ENCODE measurements at places on chromosomes 11 and 22. TPM values are rescaled to one million over a fixed set of nuclear protein-coding genes. Genes with fewer than 3 reads are reported as not detected.

Gene SPDYC
- not detected for total RNA-seq

Gene MEI1
- not detected for total RNA-seq

Gene CBLIF
- not detected for total RNA-seq

Gene VPREB1
- not detected for total RNA-seq

Gene SAA2
- 0.31 TPM for total RNA-seq

Gene TPH1
- total RNA-seq = 0.02 TPM

Gene OR5B2
- total RNA-seq = not detected

Gene RFPL2
- 0.11 TPM for total RNA-seq

Gene DNAJB13
- total RNA-seq = 0.56 TPM

Gene OLFML1
- not detected for total RNA-seq

Gene INPPL1
- 83.3 TPM for total RNA-seq

Gene RCOR2
- total RNA-seq = 0.91 TPM

Gene SGSM1
- 1.1 TPM for total RNA-seq

Gene ACR
- total RNA-seq = not detected

Gene PRR33
- not detected for total RNA-seq

Gene MAP6
- total RNA-seq = 1.4 TPM

Gene ANKK1
- total RNA-seq = not detected

Gene BLID
- total RNA-seq = not detected

Gene IGSF9B
- total RNA-seq = 3.2 TPM

Gene CHADL
- total RNA-seq = not detected

Gene OSM
- not detected for total RNA-seq

Gene MUC15
- total RNA-seq = not detected

Gene CTSW
- total RNA-seq = 0.07 TPM

Gene MRGPRE
- total RNA-seq = 0.11 TPM

Gene OR4X2
- not detected for total RNA-seq

Gene PIH1D2
- total RNA-seq = 1.1 TPM

Gene MMP12
- 0.04 TPM for total RNA-seq

Gene PGGHG
- 9.1 TPM for total RNA-seq

Gene INPP5J
- 0.42 TPM for total RNA-seq

Gene OR5A1
- total RNA-seq = not detected

Gene MS4A12
- total RNA-seq = not detected

Gene TMEM25
- 0.36 TPM for total RNA-seq

Gene MCM5
- total RNA-seq = 103 TPM

Gene CCDC73
- not detected for total RNA-seq

Gene NTM
- total RNA-seq = not detected

Gene NXPE4
- not detected for total RNA-seq

Gene ADM2
- total RNA-seq = 0.60 TPM

Gene OR5B17
- not detected for total RNA-seq

Gene CSF2RB
- total RNA-seq = not detected

Gene TP53AIP1
- total RNA-seq = not detected

Gene ELFN2
- total RNA-seq = 5.8 TPM

Gene APOL1
- 14.7 TPM for total RNA-seq

Gene PSMD13
- 153 TPM for total RNA-seq

Gene CCDC88B
- 8.8 TPM for total RNA-seq

Gene SCN4B
- 0.08 TPM for total RNA-seq

Gene GRK3
- total RNA-seq = 3.5 TPM

Gene NFAM1
- not detected for total RNA-seq

Gene PRCP
- total RNA-seq = 45.5 TPM

Gene PAX6
- 1.0 TPM for total RNA-seq

Gene OR10AG1
- total RNA-seq = not detected

Gene KCNK4
- total RNA-seq = not detected

Gene OR52H1
- total RNA-seq = not detected

Gene ZP1
- total RNA-seq = 0.25 TPM

Gene FLRT1
- total RNA-seq = 0.08 TPM

Gene CFAP68
- 31.6 TPM for total RNA-seq

Gene KRTAP5-7
- total RNA-seq = not detected

Gene PARVA
- 26.3 TPM for total RNA-seq

Gene OR2AT4
- total RNA-seq = not detected

Gene SLC35E4
- total RNA-seq = 6.6 TPM
